Activated CD4-positive, CD25-positive, alpha-beta regulatory T cell treated with anti-CD3 and anti-CD28 coated beads, Interleukin-2, amount 50 U/mL, for 16 hours (primary cell): ENCODE measurements at places on chromosomes 1 and 21.

- DNase-seq = no peak
These were observed 11.5 kb downstream of the ATP1A4 start for GRCh38 chr1:160162931-160163330.

GRCh38 chr1:213374369-213374768 lies 323.3 kb downstream of the RPS6KC1 start:
- peak; percentile 22 for DNase-seq

GRCh38 chr1:236716160-236716559 lies 29.9 kb downstream of the ACTN2 start:
- no peak for DNase-seq

DNA sequence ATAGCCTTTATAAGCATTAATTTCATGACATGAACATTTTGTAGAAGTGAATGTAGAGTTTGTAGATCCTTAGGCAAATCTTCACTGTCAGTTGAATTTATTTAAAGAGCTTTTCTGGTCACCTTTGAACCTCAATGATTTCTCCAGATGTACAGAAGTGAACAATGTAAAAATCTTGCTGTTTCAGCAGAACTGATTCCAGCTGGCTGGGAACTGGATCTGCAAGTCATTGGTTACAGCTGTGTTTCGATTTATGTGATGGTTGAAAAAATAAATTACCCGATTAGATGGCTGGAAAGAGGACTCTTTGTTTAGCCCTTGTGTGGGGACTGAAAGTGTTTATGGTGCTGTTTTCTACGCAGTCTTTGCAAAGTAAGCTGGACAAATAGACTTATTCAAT lies 849.8 kb downstream of the USP25 start:
- no peak for DNase-seq

DNA sequence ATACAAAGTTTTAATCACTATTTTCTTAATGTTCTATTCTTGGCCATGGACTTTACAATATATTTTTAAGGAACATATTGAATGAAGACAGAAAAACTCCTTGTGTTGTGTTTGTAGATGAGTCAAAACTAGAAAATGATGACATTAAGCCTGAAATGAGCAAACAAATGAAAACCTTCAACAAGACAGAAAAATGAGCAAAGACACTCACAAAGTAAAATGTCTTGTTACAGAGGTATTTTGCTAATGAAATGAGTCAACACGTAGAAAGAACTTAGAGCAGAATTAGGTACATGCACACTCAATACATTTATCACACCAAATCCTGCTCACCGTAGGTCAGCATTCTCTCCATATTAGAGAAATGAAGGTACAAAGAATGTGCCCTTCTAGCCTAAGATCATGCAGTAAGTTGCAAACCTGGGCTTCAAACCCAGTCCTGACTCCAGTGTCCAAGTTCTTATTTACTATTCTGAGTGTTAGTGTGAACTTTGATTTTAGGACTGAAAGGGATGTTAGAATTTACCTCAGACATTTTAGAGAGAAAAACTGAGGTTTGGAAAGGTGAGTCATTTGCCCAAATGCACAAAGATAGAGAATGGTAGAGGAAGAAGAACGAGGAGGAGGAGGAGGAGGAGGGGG lies 133.9 kb upstream of the SGIP1 start:
- DNase-seq = no peak

GRCh38 chr1:180966312-180966711 lies 53.6 kb downstream of the KIAA1614 start:
- no peak for DNase-seq
